GM12892 (cell line): ENCODE measurements at places on chromosomes 4 and X.

DNA sequence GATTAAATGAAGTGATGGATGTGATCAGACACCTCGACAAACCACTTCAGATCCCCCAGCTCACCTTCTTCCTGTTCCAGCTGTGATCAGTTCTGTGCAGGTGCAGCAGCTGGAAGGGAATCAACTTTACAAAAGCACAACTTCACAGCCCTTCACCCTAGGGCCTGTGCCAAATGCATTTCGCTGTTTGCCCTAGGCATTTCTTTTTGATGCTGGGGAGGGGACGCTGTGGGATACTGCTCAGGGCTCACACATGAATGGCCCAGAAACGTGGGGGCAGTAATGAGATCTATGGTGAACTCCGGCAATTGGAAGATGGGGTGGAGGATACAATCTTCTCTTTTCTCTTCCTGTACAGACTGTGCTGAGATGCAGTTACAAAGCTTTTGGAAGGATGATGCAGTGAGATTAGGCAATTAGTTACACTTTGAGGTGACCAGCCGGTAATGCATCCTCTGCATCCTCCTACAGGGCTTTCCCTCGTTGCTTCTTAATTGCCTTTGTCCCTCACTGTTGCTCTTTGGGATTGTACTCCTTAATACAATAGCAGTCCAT, 215.1 kb upstream of the PITX2 start:
- no peak for DNase-seq

- no peak for DNase-seq
Measured at GRCh38 chr4:148926276-148927260, 484.4 kb upstream of the NR3C2 start.

GRCh38 chr4:61533140-61533539, 333.0 kb downstream of the ADGRL3 start:
- DNase-seq: no peak

DNA sequence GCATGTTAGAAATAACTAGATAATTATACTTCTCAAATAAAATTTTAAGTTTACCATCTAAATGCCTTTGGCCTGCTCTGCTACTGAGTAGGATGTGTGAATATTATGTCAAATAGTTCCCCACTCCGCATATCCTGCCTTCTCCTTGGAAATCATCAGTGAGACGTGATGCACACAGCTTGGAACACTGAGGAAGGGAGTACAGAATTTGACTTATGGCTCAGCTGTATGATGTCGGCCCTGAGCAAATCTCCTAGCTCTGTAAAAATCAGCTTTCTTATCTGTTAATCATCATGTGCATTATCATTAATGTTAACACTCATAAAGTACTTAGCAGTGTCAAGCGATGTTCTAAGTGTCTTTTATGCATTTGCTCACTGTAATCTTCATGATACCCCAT, 241.0 kb upstream of the ANKRD50 start:
- no peak for DNase-seq

GRCh38 chr4:36206603-36207311, 37.6 kb downstream of the ARAP2 start:
- no peak for DNase-seq

DNA sequence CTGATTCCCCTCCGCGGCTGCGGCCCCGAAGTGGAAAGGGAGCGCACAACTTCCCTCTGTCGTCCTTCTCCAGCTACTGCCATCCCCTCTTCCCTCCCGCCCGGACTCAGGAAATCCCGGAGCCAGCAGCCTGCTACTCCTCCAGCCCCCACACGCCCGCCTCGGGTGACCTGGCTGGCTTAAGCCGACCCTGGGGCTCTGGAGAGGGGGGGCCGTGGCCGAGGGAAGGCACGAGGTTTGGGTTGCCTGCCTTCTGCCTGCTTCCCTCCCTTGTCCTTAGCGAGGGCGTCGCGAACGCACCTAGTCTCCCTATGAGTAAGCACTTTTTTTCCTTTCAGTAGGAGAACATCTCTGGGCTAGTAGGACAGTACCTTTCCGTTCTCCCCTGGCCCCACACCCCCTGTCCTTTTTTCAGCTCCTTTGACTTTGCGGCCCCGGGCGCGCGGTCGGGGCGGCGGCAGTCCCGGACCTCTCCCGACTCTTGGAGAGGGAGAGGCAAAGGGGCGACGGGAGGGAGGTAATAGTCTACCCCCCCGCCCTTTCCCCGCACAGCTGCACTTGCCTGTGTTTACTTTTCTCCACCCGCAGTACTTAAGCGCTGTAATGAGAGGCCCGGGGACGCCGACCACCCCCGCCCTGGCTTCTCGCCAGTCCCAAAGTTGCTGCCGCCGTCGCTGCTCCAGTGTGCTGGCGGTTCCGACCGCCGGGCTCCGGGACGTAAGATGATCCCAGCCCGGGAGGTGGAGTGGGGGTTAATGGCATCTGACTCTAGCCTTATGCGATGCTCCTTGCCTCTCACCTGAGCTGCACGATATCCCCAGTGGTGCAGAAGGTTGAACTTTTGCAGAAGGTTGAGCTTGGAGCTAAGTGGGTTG, 868 bp downstream of the PLS3 start:
- no peak for DNase-seq

DNA sequence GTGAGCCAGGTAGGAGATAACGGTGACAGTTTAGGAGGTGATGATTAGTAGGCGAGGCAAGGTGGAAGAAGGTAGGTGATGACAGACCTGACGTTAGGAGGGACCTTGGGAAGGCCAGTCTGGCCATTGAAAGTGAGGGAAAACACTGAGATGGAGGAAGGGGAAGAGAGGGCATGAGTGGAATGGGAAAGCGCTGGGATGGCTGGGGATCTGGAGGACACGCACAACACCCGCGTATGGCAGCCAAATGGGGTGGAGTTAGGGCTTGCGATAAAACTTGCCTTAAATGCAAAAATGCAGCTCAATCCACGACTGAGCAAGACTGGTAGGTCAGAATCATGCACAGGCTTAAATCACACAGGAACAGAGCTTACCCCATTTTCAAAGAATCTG, 605 bp upstream of the CDKL2 start:
- DNase-seq: no peak

GRCh38 chr4:56976837-56977320, 527 bp downstream of the NOA1 start:
- peak; percentile 38 for DNase-seq

GRCh38 chr4:8735236-8736089, 136.2 kb downstream of the HMX1 start:
- DNase-seq: no peak

GRCh38 chr4:140213749-140214148, 59.8 kb upstream of the MAML3 start:
- DNase-seq: no peak

DNA sequence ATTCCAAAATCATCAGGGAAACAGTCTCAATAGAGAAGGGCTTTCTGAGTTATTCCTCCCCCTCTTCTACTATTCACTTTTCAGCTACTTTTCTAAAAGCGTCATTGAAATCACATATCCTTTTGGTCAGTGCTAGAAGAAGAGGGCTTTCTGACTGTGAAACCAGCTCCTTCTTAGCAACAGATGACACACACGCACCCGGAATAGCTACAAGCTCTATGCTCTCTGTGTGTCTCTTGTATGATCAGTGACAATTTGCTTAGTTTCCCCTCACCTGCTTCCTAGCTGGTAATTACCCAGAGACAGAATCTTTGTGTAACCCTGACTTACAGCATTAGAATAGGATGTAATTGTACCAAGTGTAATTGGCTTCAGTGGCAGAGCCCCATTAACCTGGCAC, 268.1 kb upstream of the SLITRK2 start:
- DNase-seq: no peak
